ENCODE measurements at places on chromosomes 16 and 17. TPM values are rescaled to one million over a fixed set of nuclear protein-coding genes. Genes with fewer than 3 reads are reported as not detected.

IL32 gene
- total RNA-seq, result 4,510 TPM

CLDN6 gene
- not detected for total RNA-seq

DOK4 gene
- total RNA-seq, result 3.6 TPM

HSF5 gene
- 0.47 TPM for total RNA-seq

CSH1 gene
- not detected for total RNA-seq

SLFN14 gene
- total RNA-seq, result 0.10 TPM

All from T-helper 1 cell treated with Interleukin-12 subunit alpha and Interleukin-12 subunit beta and Interleukin-4 antibody, amounts not matched to agents 30 ng/mL and 1 ng/mL, for 36 hours (primary cell).